CD4-positive, alpha-beta T cell (primary cell): ENCODE measurements at places on chromosomes 6 and 20. TPM values are rescaled to one million over a fixed set of nuclear protein-coding genes. Genes with fewer than 3 reads are reported as not detected.

GJA1 gene
- not detected for total RNA-seq

C6orf15 gene
- total RNA-seq: not detected

MOCS3 gene
- total RNA-seq: 2.7 TPM

TOX2 gene
- total RNA-seq: 3.3 TPM

RPS6KA2 gene
- total RNA-seq: 6.2 TPM

KCNB1 gene
- total RNA-seq: 0.06 TPM

ELOVL2 gene
- total RNA-seq: not detected

CDSN gene
- not detected for total RNA-seq

DSP gene
- 0.14 TPM for total RNA-seq

ULBP2 gene
- 1.8 TPM for total RNA-seq

NOTCH4 gene
- total RNA-seq: 0.47 TPM
